NCI-H2081 treated with DMSO at 0.1 percent for 48 hours (cell line): ENCODE measurements at places on chromosomes 4 and X.

DNA sequence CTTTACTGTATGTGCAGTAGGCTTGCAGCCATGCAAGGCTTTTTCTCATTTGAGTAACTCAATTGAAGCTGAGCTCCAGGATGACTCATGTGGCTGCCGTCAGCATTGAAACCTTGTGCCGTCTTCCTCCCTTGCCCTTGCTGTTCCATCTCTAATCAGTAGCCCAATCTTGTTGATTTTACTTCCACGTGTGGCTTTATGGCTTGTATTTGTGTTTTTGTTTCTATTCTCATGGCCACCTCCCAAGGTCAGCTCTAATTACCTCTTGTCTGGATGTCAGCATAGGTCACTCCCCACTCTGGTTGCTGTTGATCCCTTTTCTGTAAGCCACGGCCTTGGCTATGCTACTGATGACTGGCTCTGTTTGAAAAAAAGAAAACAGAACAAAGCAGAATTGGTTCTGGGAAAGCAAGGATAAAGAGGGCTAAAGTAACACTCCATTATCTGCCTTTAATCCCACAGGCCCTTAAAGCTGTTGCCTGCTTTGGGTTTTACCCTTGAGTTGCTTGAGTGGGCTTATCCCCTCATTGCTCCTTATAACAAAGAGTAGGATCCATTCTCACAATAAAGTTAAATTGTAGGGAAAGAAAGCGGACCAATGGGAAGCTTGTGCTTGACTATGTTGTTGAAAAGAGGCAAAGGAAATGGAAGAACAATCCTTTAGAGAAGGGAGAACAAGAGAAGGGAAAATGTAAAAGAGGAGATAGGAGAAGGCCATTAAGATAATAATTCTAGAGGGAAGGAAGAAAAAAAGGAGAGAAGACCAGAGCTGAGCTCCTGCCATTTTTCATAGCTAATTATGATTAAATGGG, 173.9 kb upstream of the PGRMC2 start:
- DNase-seq, result no peak

- DNase-seq, result no peak
Observed at GRCh38 chr4:167606551-167606950, 372.3 kb upstream of the SPOCK3 start.

DNA sequence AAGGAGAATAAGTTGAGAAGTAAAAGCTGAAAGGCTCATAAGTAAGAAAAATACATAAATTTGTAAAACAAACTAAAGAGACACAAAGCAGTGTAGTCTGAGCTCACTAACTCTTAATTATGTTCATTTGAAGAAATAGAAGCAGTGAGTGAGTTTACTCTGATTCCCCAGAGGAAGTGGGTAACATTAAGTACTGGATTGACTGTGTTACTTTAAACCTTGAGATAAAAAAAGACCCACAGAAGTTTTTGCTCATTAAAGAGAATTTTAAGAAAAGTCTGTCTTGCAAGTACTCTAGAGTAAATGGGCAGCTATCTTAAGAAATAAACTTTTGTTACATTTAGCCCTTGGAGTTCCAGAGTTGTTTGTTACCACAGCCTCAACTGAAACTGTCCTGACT, 2466.9 kb downstream of the PCDH7 start:
- no peak for DNase-seq

DNA sequence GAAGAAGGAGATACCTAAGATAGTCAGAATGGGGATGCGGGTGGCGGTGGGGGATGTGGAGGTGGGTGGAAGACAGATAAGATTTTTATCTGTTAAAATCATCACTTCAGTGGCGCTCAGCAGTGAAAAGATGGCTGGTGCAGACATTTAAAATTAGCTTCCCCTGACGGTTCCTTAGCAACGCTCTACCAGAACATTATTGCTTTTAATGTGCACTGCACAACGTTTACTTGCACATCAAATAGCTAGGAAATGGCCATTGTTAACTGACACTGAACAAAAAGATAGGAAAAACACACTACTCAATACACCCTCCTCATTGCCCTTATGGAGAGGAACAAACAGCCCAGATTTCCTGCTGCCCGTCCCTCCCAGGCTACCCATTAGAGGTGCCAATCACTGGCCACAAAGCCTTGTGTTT, 61.0 kb upstream of the FTHL17 start:
- peak; percentile 61 for DNase-seq

DNA sequence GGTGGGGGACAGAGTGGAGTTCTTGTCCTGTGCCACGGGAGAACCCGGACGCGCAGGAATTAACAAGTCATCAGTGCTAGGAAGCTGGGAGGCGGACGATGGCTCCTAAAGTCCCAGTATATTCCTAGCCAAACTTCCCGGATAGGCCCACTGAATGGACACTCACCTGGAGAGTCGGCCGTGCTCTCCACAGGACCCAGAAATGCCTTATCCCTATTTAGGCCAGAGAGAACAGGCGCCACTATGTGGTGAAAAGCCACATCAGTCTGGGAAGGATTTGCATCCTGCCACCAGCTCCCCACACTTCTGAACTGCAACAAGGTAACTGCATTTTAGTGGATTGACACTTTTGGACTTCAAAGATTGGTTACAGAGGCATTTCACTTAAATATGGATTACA, 1.1 kb downstream of the CFAP299 start:
- DNase-seq, result no peak

GRCh38 chrX:70455366-70456202, 10.9 kb downstream of the DLG3 start:
- no peak for DNase-seq

DNA sequence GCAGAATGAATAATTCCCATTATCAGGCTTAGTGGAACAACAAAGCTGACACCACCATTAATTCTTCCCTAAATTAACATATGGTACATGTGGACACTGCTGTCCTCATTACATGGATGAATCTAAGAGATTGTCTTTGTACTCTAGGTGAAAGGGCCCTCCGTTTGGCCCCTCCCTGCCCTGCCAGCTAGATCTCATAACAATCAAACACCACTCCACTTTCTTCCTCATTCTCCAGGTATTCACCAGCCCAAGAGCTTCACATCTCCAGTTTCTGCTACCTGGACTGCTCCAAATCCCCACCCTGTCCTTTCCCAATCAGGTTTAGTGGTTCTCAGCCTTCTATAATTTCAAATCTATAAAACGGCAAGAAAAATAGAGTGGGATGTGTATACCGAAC, 3.8 kb downstream of the HSD17B11 start:
- no peak for DNase-seq

DNA sequence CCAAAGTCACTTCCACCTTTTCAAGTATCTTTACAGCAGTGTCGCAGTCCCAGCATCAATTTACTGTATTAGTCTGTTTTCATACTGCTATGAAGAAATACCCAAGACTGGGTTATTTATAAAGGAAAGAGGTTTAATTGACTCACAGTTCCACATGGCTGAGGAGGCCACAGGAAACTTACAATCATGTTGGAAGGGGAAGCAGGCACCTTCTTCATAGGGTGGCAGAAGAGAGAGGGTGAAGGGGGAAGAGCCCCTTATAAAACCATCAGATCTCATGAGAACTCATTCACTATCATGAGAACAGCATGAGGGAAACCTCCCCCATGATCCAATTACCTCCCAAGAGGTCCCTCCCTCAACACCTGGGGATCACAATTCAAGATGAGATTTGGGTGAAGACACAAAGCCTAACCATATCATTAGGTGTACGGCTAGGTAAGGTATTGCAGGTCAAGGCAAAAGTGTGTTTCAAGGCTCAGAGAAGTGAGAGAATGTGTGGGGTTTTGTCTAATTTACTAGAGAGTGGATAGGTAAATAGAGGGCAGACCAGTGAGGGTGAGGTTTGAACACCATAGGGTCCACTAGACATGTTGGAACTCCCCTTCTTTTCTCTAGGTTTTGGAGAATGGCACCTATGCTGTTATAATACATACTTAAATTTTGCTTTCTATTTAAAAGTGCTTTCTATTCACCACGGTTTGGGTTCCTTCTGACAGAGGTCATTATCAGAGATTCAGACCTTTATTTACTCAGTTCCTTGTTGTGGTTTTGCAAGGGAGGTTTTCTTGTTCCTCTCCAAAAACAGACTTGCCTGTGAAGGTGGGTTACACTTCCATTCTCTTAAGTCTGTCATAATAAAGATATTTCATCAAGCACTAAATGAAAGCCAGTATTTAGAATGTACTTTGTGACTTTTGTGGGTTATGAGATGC, 186.6 kb downstream of the CPEB2 start:
- no peak for DNase-seq

DNA sequence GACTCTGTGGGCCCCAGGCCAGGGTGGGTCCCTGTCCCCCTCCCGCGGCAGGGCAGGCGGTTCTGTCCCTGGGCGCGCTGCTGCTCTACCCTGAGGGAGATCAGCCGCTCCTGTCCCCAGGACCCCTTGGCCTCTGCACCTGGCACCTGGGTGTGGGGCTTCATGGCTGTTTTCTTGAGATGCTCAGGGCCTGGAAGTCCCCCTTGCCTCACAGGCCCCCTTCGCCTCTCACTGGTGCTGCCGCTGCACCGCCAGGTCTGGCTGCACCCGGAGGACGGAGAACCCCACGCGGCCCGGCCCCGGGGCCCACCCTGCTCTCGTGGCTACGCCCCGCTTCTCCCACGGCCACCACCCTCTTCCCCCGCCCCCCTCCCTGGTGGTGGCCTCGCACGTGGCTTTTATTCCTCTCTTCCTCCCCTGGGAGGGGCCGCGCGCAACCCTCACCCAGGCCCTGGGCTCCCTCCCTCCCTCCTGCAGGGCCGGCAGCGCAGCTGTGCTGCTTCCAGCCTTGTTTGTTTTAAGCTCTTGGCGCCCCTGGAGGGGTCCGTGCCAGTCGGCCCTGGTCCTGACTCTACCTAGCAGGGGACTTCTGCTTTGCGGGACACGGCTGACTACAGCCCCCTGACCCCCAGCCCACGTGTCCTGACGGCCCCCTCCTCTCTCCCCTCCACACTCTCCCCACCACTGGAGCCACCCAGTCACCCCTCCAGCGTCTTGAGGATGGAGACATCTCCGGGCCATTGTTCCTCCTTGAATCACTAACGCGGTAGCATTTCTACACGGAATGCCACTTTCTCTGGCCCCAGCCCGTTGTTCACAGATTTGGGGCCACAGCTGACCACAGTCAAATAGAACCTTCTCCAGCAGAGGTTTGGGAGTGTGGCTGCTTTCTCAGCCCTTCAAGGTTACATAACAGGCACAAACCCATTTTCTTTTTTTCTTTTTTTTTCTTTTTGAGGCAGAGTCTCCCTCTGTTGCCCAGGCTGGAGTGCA, 20.6 kb upstream of the CLDN24 start:
- no peak for DNase-seq

DNA sequence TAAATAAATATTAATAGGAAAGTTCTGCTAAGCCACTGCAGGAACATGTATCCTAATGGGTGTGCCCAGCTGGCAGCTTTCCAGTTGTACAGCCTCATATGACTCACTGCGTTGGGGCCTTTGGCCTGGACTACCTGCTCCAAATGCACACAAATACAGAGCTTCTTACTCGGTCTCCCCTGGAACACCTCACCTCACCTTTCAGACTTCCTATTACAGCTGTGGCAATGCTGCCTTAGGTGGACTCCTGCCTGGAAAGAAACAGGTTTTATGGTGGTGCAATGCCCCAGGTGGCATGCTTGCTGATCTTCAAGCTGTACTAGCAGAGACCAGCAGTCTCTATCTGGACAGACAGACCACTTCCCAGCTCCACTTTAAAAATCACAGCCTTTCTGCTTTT, 85.7 kb upstream of the EXOC1L start:
- DNase-seq, result no peak

DNA sequence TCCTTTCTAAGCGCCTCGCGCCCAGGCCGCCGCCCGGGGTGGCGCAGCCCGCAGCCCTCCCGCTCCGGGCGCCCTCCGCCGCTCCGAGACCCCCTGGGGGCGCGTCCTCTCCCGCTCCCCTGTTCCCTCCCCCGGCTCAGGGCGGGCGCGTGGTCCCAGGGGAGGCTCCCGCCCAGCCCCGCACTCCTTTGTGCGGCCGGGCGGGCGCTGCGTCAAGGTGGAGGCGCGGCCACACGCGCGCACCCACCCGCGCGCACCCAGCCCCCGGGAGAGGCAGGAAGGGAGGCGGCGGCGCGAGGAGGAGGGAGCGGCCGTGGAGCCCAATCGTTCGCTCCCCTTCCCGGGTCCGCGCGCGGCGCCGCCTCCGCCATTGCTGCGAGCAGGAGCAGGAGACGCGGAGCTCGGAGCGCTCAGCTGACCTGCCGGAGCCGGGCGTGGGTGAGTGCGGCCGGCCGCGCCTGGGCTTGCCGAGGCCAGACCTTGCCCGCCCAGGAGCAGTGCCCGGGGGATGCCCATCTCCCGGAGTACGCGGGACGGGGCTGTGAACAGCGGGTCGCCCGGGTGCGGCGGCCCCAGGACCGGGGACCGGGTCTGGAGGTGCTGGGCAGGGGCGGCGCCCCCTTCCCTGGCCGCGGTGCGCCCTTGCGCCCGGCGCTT, at the start of gene NSG1:
TSS of gene NSG1 (plus strand) at position 367 of the 657 bp plus-strand sequence. CDS start 528 bp downstream, outside the sequence.
- DNase-seq, result no peak

GRCh38 chr4:3689006-3689405, 77.2 kb upstream of the ADRA2C start:
- DNase-seq, result no peak

DNA sequence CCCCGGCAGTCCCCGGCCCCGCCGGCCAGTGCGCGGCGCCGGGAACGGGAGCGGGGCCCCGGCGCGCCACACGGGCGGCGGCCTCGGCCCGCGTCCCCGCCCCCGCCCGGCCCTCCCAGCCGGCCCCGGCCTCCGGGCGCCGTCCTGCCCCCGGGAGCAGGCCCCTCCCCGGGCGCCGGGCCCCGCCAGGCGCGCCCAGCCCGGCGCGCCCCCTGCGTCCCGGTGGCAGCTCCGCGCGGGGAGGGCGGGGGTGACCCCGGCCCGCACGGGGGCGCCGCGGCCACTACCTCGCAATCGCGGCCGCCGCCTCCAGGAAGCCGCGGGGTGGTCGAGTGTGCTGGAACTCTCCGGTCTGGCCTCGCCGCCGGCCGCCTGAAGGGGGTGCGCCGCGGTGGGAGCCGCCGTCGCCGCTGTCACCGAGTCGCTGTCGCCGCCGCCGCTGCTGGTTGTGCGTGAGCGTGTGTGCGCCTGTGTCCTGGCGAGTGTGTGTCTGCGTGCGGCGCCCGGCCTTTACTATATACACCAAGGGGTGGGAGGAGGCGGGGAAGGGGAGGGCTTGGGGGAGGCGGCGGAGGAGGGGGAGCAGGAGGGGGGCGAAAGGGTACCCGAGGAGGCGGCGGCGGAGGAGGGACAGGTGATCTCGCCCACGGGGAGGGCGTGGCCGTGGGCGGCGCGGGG, at the start of gene RAI2:
TSS of gene RAI2 (minus strand) at position 488 of the 678 bp plus-strand sequence. CDS start 59,288 bp downstream, outside the sequence.
- no peak for DNase-seq

- no peak for DNase-seq
Observed at GRCh38 chrX:40952855-40953254, 132.4 kb upstream of the USP9X start.

GRCh38 chr4:40448875-40449274, 113.7 kb downstream of the CHRNA9 start:
- no peak for DNase-seq

GRCh38 chrX:145817331-145818185, at the start of gene SLITRK2:
TSS of gene SLITRK2 (plus strand) at chrX:145817829. CDS start at chrX:145822426, 4,597 bp downstream.
- DNase-seq, result no peak

GRCh38 chrX:18945483-18945882, 38.4 kb downstream of the PHKA2 start:
- no peak for DNase-seq

DNA sequence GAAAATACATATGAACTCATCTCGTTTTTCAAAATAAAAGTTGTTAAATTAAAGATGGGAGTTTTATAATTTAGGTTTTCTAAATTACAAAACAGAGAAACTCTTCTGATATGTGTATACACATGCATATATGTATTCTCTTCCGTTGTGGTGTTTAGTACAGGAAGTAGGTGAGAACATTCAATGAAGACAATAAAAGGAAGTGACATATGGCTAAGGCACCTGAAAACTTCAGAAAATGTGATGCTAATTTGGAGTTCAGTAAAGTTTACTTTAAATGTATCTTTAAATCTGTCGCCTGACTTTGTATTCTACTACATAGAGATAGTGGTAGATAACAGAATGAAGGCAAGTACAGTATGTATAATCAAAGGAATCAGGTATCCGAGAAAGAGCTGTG, 33.5 kb upstream of the ITM2A start:
- no peak for DNase-seq
